T-helper 1 cell (primary cell): ENCODE measurements at places on chromosomes 5 and 9.

DNA sequence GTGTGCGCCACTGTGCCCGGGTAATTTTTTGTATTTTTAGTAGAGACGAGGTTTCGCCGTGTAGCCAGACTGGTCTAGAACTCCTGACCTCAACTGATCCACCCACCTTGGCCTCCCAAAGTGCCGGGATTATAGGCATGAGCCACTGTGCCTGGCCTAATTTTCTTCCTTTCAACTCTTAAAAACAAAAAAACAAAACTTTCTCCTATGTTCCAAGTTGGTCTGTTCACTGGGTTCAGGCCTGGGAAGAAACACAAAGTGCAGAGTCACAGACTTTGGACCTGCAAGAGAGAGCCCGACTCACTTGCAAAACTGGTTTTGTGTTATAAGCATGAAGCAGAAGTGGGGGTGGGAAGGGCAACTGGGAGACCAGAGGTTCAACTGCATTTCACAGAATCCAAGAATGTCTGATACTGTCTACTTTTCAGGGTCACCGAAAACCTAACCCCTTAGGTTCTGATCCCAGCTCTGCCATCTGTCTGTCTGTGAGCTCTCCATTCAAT, 5.2 kb upstream of the HDHD3 start:
- no peak for DNase-seq

DNA sequence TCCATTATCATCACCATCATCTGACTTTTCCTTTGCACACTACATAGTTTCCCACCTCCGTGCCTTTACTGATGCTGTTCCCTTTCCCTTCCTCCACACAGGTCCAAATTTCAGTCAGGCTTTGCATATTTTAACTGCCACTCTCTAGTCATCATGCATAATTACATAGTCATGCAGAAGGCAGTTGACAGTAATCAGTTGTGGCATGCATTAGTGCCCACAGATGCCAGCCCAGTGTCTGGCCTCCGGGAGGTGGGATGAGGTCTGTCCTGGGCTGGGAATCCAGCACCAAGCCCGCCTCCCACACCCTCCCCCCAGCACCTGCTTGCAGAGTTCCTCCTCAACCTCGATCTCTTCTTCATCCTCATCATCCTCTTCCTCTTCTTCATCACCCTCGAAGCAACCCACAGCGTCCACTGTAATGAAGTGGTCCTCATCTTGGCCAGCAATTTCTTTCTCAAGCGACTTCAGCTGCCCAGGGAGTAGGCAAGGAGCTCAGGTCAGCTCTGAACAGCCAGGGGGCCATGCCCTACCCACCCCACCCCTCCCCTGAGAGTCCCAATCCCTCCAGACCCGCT, 8.8 kb downstream of the BBLN start:
- DNase-seq, result no peak

- DNase-seq, result no peak
Observed at GRCh38 chr5:115844321-115844817, 2.6 kb downstream of the AP3S1 start.

DNA sequence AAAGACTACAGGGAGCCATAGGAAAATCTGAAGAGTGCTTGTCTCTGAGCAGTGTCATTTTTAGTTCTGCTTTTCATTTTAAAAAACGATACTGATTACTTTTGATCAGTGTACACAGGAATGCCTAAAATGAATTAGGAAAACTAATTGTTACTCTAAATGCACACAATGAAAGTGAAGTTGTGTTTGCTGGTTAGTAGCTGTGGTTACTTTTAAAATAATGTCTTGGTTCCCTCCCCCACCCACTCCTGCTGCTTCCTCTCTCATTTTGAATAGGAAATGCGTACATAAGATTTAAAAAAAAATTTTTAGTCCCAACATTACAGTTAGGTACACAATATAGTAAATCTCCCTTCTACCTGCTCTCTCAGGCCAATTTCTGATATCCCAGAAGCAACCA, 47.5 kb upstream of the PLPP1 start:
- DNase-seq, result no peak
